ENCODE measurements at places on chromosomes 5 and 9.

DNA sequence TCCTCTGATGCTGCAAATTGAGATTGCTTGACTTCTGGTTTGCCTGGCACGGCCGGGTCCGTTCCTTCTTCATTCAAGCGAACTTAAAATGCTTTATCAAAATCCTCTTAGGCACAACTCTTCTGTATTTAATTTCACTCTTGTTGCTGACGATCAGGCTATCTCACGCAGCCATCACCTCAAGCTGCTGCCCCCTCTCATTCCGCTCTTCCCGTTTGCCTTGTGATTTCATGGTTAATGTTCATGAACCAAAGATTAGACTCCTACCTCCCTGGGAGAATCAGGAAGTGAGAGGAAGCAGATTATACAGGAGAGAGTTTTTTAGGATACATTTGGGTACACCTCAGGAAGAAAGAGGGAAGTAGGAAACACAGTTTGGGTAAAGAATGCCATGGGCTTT, 22.6 kb downstream of the QRFP start:
- DNase-seq: no peak

DNA sequence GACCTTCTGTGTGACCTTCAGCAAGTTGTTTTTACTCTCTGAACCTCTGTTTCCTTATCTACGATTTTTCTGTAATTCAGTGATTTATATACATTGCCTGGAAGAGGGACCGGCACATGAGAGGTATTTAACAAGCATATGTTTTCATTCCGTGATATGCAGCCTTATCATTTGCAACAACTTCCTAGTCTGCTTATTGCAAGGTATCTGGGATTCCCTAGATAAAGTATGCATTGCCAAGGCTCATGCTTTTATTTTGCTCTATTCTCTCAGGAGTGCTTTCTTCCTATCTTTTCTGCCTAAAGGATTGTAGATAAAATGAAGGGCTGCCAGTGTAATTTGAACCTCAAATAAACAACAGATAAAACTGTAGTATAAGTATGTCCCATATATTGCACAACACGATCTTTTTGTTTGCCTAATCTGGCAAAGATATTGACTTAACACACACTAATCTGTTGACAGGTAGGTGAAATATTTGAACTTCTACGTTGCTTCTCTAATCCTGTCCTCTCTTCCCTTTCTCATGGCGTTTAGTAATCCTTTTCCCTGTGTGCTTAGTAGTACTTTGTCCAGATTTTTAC, 377.2 kb upstream of the TNC start:
- no peak for DNase-seq

DNA sequence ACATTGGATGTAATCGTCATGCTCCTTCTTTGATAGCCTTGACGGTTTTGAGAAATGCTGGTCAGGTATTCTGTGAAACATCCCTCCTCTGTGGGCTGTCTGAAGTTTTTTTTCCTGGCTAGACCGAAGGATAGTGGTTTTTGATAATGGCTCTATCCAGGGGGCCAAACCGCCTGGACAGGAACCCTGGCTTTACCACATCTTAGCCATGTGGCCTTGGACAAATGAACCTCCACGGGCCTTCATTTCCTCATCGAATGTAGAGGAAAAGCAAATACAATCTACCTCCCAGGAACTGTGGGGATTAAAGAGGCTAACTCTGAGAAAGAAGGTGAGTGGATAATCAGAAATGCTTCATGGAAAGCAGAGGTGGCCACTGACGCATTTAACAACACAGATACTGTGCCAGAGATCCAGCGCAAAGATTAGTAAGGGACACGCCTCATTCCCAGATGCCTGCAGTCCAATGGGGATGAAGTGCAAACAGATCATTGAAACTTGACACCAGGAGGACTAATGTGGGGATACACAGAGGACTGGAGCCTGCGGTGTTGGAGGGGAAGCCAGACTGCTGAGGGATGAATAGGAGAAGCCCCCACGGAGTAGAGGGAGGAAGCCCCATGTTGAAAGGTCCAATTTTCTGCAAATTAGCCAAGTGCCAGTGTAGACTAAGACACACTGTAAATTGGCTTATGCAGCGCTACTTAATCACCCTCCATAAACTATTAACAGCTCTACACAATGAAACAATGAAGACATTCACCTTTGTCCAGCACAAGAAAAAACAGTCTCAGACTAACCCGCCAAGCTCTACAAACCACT, 41.6 kb downstream of the MYO10 start:
- no peak for DNase-seq

DNA sequence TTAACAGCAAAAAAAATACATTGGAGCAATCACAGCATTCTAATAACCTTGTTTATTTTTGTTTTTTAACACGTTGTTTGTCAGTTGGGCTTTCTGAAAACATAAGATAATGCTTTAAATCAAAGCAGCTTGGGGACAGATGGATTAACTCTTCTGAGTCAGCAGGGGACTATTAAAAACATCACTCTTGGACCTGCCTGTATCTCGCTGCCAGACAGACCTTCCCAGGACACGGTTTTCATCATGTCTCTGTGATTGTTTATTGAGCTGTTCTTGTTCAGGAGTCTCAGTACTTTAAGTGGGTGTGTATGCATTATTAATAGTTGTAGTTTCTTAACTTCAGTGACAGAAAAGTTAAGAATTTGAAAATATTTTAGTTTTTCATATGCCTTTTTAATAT, 173.2 kb downstream of the SH3GL2 start:
- DNase-seq: no peak

- DNase-seq: no peak
Observed at GRCh38 chr9:72915659-72916058, 37.2 kb downstream of the ALDH1A1 start.

- DNase-seq: no peak
Observed at GRCh38 chr5:117496801-117497200, 922.2 kb upstream of the SEMA6A start.

GRCh38 chr9:130414081-130414731, 30.6 kb upstream of the ASS1 start:
- DNase-seq: no peak

DNA sequence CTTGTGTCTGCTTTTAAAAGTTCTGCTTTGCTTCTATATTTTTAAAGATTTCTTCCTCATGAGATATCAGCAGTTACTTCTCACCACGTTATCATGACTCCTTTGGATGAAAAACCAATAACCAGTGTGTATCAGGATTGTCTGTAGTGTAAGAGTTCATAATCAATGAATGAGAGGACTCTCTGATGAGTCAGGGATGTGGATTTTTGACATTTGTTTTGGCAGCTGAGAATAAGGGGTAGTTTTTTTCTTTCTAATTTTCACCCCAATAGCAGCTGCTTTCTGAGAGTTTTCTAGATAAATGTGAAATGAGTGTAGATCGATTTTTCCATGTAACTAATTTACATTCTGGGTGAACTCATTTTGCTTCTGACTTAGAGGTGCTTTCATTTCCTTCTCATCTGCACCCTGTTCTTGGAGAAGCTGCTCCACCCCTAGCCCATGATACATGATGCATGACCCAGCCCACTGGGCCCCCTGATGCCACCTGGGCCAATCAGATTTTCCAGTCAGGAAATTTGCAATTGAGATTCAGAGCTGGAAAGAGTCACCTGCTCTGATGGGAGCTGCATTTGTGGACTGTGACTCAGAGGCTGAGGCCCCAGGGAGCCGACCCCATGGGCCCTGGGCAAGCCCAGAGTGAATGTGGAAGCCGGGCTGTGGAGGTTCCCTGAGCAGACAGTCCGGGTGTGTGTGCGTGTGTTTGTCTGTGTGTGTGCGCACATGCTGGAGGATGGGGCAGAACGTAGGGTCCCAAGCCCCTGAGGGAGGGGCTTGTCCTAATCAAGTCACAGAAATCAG, 159.3 kb downstream of the RGS3 start:
- DNase-seq: peak; percentile 85

- DNase-seq: no peak
Observed at GRCh38 chr5:62256161-62257019, 49.6 kb upstream of the KIF2A start.

DNA sequence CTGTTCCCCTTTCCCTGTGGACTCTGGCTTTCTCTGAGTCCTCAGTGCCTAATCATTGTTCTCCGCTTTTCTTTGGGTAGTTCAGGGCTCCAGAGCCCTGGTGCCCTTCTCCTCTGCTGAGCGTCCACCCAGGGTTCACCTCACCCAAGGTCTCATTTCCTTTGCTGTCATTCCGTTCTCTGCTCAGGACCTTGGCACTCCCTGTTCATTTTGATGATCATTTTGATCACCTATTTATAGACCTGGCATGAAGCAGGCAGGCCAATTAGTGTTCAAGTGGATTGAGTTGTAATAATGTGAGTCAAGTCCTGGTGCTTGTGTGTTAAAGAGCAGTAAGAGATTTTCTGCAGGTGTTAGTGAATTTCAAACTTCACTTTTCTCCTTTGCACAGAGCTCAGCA, 3.6 kb downstream of the TRIO start:
- DNase-seq: no peak

DNA sequence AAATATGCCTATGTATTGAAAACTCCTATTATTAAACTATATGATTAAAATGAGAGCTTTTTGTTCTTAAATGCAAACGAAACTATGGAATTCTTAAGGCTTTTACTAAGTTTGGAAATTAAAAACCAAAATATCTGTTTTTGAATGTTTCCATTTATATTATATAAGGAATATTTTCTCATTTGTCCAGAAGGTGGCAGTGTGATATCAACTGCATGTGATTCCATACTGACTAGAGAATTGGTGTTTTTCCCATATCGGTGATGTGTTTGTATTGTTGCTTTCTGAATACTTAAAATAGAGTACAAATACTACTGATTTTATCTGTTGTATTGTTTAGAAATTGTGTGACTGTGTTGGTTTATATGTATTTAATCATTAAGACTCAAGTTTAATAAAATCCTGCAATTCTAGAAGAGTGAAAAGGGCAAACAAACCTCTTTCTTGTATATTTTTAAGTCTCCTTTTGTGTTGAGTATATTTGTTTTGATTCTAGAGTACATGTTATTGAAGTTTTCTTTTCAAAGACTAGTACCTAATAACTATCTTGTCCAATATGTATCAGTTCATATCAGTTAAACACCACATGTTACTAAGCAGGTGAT, 320.8 kb downstream of the CCDC171 start:
- DNase-seq: peak; percentile 24

GRCh38 chr5:101929628-101930027, 366.5 kb downstream of the SLCO4C1 start:
- no peak for DNase-seq

DNA sequence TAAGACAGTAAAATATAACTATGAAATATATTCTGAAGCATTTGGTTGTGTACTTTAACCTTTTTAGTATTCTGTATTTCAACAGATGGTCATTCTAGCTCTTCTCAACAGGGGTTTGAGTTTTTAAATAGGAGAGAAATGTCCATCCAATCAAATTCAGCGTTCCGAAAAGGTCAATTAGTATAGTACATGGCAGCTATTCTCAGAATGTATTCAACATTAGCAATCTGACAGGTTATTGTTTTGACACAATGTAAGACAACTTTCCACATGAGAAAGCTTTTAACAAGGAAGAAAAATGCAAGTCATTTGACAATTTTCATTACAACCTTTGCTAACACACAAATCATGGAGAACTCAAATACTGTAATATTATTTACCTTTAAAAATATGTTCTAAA, 996.3 kb upstream of the CDH10 start:
- DNase-seq: no peak

DNA sequence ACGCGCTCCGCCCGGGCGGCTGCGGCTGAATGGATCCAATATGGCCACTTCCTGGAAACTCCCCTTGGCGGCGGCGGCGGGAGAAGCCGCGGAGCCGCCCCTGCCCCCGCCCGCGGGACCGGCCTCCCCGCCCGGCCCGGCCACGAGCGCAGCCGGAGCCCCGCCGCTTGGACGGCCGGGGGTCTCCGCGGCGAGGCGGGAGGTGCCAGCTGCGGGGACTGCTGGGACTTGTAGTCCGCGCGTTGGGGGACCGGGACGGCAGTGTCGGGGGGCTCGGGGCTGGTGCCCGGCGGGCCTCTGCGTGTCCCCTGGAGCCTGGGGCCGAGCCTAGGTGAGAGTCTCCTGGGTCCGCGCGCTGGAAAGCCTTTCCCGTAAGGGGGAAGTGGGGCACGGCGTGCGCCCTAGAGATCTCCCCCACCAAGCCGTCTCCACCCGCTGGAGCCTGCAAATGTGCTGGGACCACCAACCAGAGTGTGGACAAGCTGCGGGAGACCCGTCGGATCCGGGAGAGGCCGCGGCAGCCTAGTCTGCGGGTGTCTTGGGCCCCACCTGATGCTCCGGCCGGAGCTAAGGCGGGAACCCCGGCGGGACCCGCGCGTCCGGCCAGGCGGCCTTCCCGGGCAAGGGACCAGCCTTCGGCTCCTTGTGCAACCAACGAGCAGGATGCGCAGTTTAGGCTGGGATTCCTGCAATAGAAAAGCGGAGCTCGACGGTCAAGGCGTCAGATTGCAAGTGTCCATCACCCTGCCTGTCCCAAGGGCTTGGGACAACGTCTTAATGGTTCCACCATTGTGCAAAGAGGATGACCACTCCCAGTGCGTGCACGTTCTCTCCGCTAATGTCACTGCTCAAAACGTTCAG, at the start of gene SEPTIN8:
SEPTIN8 (minus strand) TSS at position 31 of the 861 bp plus-strand sequence. CDS start 102 bp downstream, outside the sequence.
- DNase-seq: no peak

GRCh38 chr9:130461218-130461630, 16.5 kb downstream of the ASS1 start:
- no peak for DNase-seq

DNA sequence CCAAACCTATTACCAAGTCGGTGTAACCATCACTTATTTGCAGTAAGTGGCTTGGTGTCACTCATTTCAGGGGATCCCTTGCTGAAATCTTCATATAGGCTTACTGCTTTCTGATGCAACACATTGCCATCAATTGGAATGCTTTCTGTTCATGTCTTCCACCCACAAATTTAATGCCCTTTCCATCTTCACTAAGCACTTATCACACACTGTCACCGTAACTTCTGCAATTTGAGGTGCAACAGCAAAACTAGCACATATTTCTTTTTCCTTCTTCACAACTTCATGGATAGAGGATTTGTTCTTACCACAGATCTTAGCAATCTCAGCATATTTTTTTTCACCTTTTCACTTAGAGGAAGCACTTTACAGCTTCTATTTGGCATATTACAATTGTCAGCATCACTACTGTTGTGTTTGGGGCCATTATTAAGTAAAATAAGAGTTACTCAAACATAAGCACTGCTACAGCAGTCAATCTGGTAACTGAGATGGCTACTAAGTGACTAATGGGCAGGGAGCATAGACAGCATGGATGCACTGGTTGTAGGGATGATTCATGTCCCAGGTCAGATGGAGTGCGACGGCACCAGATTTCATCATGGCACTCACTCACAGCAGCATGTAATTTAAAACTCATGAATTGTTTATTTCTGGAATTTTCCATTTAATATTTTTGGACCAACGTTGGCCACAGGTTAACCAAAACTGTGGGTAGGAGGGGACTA, 70.1 kb downstream of the PIP5K1B start:
- no peak for DNase-seq

DNA sequence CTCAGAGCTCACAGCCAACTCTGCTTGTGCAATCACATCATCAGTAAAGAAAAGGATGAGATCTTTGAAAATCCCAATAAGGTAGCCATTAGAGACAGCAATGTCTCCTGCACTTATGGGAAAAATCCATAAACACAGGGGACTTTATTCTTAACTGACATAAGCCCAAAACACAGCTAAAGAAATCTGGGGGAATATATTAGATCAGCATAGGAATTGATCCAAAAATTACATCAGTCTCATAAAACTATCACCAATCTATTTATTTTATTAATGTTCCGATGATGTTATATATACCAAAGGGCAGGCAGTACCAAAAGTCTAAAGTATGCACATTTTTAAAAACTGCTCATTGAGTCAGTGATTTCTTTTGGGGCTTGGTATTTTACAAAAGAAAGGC, 6.9 kb downstream of the MRPS27 start:
- DNase-seq: no peak

Data from HS-27A (cell line).